ENCODE measurements at places on chromosomes 1 and 21. TPM values are rescaled to one million over a fixed set of nuclear protein-coding genes. Genes with fewer than 3 reads are reported as not detected.

SLAMF7 gene
- 0.14 TPM for total RNA-seq

KCNE2 gene
- total RNA-seq = 0.62 TPM

CTSS gene
- total RNA-seq = 47.0 TPM

LCE1F gene
- not detected for total RNA-seq

DNA sequence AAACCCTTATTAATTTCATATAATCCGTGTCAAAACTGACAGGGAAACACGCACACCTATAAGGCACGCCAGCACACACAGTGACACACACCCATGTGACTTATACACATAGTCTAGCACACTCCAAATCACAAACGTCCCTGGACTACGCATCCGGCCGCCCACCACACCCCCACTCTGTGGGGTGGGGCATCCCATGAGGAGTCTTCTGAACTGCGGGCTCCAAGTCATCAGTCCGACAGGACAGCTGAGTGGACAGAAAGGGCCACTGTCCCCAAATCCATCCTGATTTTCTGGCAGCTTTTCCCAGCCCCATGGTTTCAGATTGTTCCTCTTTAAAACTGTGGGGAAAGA, 829 bp downstream of the PEA15 start:
- peak; percentile 61 for DNase-seq

DNA sequence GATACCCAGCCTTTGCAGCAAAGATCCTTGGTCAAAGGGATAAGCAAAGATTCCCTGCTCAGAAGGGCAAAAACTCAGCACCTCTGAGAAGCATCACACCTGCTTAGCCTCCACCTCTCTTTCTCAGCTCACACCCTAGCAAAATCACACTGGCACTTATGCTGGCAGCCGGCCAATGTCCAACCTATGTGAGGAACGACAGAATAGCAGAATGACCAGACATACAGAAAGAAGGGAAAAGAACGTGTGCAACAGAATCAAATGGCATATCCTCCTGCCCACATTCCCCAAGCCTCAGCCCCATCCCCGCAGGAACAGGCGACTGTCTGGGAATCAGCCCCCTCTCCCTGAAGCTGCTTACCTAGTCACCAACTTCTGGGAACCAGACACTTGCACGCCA, 664 bp upstream of the ADORA3 start:
- no peak for DNase-seq

- no peak for DNase-seq
Measured at GRCh38 chr1:115203287-115203686, 114.0 kb upstream of the TSPAN2 start.

GRCh38 chr1:184358256-184358655, 28.6 kb upstream of the C1orf21 start:
- no peak for DNase-seq

DNA sequence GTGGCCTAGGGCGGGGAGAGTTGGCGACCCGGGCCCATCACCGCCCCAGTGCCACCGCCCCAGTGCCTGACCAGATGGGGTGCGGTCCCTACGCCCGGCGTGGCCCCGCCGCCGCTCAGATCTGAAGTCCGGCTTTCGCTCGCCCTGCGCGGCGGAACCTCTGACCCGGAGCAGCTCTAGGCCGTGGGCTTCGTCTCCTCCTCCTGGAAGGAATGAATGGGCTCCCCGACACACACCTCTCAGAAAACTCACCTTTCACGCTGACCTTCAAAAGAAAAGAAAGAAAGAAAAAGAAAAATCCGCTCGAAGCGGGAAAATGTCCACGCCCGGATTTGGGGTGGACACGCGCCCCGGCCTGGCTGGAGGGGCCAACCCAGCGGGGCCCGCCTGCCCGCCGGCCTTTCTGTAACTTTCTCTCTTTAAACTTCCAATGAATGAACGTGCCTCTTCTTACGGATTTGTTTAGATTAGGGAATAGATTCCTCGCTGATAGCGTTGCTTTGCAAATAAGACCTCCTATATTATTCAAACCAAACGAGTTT, 5.4 kb upstream of the SIM2 start:
- DNase-seq = no peak

DNA sequence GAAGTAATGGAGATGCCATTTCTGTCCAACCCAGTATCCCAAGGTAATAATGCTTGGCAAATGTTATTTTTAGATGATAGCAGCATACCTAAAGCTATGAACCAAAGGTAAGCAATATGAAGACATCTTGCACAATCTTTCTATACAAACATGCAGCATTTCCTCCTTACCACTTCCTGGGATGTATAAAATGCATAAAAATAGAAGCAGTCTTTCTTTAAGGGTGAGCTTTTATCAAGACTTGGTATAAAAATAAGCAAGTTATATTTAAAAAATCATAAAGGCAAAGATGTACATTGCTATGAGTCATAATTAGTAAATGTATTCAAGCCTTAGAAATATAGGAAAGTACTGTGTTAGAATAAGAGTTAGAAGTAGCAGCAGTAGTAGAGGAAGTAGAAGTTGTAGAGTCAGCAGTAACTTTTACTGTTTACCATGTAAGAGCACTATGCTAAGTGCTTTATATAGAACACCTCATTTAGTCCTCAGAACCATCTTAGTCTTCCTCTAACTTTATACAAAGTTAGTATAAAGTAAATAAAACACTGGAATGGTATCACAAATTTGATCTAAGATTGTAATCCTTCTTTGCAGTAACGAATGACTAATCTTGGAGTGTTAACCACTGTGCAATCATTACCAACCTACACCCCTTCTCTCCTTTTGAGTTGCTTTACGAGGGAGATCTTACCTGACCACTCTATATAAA, 371.3 kb downstream of the VAV3 start:
- DNase-seq = no peak

DNA sequence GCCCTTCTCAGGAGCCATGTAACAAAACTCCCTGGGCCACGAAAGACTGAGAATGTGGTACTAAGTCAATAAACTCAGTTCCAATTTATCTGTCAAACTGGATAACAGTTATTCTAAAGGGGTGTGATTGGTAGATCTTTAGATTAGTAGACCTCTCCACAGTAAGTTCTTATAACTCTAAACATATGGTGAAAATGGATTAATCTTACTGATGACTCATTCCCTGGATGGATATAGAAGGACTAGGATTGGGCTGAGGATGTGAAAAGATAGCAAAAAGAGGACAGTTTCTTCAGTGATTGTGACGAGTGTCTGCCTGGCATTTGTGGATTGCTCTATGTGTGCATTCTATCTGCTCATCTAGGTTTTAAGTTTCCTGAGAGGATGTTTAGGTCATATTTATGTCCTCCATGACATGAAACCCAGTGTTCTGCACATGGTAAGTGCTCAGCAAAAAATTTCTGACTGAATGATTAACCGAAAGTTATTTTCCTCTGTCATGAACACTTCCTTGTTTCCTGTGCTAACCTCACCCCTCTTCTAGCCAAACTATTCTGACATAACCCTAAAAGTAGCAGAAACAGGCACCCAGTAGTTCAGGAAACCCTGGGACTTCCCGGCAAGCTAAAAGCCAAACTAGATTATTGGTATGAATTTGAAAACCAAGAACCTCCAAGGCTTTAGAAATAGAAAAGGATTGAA, 397.5 kb upstream of the PLXNA2 start:
- no peak for DNase-seq

GRCh38 chr1:210467440-210468043, 138.8 kb downstream of the HHAT start:
- no peak for DNase-seq

- DNase-seq = no peak
Measured at GRCh38 chr1:26370591-26371382, 1.8 kb downstream of the ZNF683 start.

DNA sequence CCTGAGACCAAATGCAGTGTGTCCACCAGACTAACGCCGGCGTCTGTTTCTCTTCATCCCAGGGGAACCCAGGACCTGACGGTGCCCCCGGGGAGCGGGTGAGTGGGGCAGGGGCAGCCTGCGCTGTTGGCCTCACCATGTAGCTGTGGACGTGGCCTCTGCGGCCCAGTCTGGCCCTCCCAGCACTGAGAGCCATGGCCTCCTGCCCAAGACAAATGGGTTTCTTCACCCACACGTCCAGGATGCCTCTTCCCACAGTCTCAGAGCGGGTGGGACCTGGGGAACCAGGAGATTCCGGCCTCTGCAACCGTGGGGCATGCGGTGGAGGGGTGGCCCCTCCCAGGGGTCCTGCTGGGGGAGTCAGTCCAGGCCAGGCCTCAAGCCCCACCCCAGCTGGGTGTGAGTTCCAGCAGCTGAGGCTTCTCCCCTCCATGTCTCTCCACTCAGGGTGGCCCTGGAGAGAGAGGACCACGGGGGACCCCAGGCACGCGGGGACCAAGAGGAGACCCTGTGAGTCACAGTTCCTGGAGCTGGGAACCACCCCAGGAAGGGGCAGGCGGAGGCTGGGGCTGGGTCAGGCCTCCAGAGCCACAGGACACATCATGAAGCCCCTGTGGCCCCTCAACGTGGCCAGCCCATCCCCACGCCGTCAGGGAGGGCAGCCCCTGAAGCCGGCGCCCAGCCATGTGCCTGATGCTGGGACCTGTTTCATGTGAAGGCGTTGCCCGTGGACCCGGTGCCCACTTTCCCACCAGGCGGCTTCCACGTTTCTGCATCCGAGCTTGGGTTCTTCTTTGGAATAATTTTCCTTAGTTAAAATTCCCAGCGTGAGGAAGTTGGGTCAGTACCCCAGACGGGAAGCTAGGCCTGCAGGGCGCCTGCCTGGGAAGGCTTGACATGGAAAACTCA, 11.0 kb downstream of the COL6A1 start:
- peak; percentile 27 for DNase-seq

- DNase-seq = no peak
Measured at GRCh38 chr1:76268341-76268740, 193.8 kb downstream of the ST6GALNAC3 start.

DNA sequence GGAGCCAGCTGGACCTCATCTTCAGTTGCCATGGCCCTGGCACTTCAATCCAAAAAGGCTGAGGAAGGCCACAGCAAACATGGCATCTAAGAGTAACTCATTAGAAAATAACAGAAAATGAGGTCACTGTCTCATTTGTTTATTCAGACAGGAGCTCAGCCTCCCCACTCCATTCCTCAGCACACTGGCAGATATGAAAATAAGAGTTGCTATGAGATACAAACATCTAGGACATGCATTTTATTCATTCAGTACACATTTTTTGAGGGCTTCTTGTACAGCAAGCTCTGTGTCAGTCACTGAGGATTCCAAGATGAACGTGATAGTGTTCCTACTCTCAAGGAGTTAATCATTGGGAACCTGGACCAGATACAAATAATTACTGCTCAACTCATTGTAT, 32.7 kb upstream of the TMEM125 start:
- no peak for DNase-seq

GRCh38 chr1:244741692-244742091, 88.8 kb downstream of the DESI2 start:
- no peak for DNase-seq

DNA sequence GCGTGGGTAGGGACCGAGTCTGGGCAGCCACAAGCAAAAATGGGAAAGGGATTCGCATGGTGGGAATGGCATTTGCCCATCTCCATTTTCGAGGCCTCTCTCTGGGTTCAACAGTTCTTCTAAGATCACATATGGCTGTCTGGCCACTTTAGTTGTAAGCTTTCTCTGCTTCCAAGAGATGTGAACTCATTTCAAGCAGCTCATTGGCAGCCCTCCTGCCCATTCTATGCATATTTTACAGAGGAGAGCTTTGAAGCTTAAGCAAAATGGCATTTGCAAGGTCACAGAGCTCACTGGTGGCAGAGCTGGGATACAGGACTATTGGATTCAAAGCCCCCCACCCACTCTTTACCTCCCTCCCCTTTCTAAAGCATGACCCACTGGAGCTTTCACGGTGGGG, 93.7 kb downstream of the HHIPL2 start:
- DNase-seq = no peak

DNA sequence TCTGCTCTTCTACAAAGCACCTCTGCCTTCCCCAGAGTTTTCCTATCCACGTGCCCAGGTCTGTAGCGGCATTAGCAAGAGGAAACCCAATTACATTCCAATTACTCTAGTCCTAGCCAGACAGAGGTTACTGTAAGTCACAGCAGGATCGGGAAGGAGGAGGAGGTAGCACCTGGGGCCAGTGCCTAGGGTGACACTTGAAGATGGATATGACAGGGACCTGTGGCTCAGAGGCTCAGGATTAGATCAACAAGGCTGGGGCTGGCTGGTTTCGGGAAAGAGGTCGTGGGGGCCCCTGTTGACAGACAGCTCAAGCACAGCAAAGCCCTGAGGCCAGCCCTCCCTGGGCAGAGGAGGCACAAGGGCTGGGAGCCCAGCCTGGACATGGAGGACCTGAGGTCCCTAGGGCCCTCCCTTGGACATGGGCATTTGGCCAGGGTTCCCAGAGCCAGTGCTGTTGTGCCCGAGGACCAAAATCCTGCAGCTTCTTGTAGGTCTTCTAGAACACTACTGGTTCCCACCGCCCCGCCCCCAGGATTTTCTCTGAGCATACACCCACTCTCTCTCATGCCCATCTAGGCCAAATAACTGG, 3.0 kb upstream of the HCRTR1 start:
- no peak for DNase-seq

DNA sequence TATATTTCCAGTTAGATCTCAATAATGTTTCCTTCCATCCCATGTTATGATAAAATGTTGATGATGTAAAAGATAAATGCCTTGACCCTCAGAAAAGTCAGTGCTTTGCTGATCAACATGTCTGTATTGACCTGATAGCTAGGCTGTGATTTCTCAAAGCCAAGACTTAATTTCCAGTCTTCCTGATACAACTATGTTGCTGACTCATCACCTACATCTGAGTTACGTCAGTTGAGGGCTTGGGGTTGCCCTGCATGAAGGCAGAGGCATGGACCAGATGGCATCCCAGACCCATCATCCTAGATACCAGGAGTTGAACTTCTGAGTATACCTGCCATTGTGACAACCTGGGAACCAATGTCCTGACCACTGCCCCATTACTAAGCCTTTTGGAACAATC, 4.8 kb downstream of the LCE1D start:
- no peak for DNase-seq

- peak; percentile 66 for DNase-seq
Measured at GRCh38 chr1:111222308-111223125, 5.0 kb upstream of the CHI3L2 start.

- DNase-seq = no peak
Measured at GRCh38 chr1:180117764-180118116, 36.9 kb upstream of the QSOX1 start.

- no peak for DNase-seq
Measured at GRCh38 chr1:246258250-246258649, 248.8 kb downstream of the SMYD3 start.

All from dorsolateral prefrontal cortex (tissue), 122 donors.